ENCODE measurements at places on chromosomes 3 and 15.

DNA sequence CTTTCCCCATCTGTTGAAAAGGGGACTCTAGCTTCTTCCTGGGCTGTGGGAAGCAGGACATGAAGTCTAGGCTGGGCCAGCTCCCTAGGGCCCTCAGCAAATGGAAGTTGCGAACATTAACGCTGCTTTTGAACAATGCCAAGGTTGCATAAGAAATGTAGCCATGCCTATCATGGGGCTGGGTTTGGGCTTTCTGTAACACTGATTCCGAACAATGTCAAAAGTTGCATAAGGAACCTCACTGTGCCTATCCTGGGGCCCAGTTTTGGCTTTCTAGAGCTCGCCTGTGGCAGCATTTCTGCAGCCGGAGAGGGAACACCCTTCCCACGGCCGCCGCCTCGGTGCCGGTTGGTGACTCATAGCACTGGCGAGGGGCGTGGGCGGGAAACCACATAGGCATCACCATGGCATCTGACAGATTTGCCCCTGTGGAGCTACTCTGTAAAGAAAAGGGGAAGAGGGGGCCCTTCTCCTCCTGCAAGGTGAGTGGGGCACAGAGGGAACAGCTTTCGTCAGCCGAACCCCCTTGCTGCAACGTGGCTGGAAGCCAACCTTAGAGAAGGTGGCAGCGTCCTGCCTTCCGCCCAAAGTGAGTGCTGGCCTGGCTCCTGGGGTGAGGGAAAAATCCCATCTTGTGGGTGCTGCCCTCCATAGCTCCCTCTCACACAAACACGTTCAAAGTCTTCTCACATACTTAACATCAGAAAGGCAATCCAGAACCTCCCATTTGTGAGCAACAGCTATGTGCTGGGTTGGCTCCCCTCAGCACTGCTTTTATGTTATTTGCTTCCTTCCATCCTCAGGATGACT, 46.6 kb upstream of the ATP2B2 start:
- peak; percentile 52 for DNase-seq

- peak; percentile 32 for DNase-seq
Observed at GRCh38 chr3:73633453-73633852, 8.7 kb upstream of the PDZRN3 start.

DNA sequence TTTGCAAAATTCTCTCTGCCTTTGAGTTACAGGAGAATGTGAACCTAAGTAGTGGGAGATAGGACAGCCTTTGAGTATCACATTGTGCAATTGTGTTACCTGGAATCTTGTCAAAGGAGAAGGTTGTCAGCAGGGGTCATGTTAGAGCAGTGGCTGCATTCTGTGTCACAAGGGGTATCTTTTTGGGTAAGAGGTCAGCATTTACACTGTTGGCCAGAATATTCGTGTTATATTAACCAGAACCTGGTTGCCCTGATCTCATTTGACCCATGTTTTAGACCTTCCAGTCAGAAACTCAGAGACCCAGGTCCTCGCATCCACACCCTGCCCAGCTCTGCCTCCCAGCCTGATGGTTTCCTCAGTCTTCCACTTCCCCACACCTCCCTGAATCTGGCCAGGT, 27.3 kb downstream of the HDC start:
- DNase-seq, result no peak

- no peak for DNase-seq
Observed at GRCh38 chr3:60010781-60011180, 961.0 kb upstream of the CFAP20DC start.

- peak; percentile 51 for DNase-seq
Observed at GRCh38 chr3:24100696-24101402, 155.8 kb downstream of the NR1D2 start.

- no peak for DNase-seq
Observed at GRCh38 chr3:46091741-46092701, 64.7 kb upstream of the XCR1 start.

GRCh38 chr15:39774688-39775267, 7.9 kb downstream of the FSIP1 start:
- DNase-seq, result no peak

DNA sequence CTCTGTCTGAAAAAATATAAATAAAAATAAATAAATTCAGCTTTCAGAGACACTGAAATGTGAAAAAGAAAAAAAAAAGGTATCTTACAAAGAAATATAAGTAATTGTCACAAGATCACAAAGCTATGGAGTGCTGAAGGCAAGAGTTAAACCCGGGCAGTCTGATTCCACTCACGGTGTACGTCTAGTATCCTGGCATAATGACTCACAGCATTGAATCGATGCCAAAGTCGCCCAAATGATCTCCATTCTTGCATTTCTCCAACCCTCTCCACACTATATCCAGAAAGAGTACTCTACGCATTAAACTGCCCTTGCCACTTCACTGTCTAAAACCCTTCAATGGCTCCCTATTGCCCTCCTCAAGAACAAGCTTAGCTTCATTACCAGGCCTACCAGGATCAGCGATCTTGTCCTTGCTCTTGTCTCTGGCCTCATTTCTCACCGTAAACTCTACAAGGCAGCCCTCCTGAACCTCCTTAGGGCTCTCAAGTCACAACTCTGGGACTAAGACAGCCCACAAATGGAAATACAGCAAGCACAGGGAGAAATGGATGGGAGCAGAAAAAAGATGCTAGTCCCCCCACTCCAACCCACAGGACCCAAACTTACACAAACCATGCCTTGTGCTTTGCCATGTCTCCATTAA, 7.7 kb downstream of the SUCLG2 start:
- DNase-seq, result peak; percentile 26

DNA sequence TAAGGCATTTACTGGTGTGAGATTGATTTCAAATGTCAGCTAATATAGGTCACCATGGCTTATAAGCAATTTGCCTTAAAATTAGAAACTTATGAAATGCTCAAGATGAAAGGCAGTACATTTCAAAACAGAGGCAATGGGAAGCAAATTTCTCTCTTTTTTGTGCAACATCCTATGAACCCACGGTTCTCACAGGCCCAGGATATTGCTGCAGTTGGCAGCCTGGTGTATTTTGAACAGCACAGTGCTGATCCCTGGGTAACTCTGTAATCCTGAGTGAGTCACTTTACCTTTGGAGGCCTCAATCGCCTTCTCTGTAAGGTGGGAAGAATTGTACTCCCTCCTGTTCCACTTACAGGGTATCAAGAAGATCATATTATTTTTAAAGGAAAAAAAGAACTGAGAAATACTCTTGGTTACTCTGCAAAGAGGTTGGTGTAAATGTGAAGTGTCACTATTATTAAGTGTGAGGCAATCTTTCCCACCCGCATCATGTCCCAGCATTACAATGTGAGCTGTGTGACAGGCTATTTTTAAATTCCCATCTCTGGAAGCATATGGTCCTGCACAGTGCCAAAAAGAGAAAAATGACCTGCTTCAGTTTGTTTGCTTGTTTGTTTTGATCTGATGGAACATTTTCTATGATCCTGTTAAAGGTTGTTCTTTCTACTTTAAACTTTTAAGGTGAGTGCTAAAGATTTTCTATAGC, 190.1 kb upstream of the LPP start:
- no peak for DNase-seq

GRCh38 chr3:32420126-32421038, 28.7 kb downstream of the CMTM7 start:
- peak; percentile 55 for DNase-seq

- no peak for DNase-seq
Observed at GRCh38 chr15:42354824-42355223, 4.5 kb upstream of the CAPN3 start.

DNA sequence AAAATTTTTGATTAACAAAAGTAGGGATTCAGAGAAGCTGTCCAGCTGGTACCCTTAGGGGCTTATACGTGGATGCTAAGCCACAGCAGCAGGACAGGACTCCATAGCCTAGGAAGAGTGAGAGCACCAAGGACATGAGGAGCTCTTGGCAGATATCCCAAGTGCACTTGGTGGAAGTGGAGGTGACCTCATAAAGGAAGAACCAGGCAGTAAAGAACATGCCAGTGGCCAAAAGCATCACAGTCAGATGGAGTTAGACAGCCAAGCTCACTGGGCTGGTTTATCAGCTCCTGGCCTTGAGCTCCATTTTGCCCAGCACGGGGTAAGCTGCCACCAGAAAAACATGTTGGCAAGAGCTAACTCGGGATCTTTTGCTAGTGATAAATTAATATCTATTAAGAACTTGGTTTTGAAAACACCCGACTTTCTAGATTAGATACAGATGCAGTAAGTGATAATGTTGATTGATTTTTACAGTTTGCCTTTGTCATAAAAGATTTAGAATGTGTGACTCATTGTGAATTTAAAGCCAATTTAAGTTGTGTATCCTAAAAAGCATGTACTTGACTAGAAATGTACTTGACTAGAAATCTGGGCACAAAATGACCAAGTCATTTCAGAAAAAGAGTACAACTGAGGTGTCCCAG, 108.0 kb downstream of the CMSS1 start:
- peak; percentile 93 for DNase-seq

DNA sequence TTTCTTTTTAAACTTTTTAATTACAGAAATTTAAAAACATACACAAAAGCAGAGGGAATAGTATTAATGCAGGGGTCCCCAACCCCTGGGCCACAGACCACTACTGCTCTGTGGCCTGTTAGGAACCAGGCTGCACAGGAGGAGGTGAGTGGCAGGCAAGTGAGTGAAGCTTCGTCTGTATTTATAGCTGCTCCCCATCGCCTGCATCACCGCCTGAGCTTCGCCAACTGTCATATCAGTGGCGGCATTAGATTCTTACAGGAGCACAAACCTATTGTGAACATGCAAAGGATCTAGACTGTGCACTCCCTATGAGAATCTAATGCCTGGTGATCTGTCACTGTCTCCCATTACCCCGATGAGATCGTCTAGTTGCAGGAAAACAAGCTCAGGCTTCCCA, 22.4 kb downstream of the CCR9 start:
- no peak for DNase-seq

- DNase-seq, result no peak
Observed at GRCh38 chr3:63685340-63685739, 32.9 kb downstream of the SNTN start.

DNA sequence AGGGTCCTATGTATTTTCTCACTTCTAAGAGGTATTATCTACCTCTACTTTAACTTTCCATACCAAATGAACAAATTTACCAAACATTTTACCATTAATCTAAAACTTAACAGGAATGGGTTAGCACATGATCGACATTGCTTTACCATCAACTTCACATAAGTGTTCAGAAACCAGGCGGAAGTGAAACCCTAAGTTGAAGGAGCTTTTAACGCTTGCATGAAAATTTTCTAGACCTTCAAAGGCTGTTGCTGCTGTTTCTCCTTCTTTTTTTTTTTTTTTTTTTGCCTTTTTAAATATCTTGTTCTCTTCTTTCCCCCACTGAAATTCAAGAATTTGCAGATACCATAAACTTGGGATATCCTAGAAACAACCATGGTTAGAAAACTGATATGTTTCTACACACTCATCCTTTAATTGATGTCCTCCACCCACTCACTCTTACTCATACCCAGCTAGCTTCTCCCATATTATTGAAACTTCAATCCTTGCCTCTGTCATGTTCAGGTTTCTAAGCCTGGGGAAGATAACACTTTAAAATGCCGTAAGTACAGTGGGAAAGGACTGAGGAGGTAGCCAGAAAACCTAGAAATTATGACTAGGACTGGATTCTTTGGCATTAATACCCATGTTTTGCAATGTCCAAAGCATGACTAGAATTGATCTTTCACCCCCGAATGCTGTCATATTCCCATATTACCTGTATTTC, 24.7 kb downstream of the MYO5A start:
- DNase-seq, result peak; percentile 48

GRCh38 chr15:58467121-58467721, 35.4 kb downstream of the LIPC start:
- DNase-seq, result no peak

DNA sequence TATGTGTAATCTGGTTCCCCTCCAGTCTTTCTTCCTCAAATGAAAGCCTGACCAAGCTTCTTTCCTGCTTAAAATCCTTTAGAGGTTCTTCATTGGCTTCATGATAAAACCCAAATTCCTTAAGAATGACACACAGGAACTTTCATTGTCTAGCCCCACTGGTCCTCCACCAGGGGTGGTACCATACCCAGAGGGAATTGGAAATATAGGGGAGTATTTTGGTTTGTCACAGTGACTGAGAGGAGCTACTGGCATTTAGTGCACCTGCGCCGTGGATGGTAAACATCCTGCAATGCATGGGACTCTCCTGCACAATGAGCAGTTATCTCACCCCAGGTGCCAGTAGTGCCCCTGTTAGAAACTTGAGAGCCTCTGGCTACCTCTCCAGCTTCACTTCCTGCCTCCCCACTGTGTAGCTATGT, 10.8 kb downstream of the ZWILCH start:
- DNase-seq, result peak; percentile 55

DNA sequence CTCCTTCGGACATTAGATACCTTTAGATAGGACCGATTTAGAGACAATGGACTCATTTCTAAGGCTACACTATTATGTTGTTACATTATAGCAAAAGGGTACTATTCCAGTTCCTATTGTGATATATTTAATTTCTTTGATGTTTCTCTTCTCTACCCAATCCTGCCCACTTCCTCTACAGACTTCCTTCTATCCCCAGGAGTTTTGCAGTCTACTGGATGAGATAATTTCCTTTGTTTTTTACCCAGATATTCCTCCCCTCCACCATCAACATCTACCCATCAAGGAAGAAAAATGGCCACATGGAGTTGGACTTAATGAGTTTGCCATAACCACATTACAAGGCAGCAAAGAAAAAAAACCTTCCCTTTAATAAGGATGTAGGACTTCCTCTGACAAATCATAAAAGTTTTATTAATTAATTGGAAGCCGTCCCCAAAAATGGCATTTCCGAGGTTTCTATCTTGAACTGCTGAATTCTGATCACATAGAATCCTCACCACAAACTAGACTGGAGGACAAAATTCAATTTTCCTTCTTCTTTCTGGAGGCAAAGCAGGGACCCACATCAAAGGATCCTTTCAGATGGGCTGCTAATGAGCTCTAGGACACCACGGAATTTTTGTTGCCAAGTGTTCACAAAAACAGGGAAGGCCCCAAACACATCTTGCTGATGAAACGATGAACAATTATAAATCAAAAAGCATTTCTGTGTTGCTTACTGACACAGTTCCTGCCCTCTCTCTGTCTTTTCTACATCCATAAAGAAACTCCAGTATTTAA, 33.4 kb downstream of the FRMD4B start:
- no peak for DNase-seq

DNA sequence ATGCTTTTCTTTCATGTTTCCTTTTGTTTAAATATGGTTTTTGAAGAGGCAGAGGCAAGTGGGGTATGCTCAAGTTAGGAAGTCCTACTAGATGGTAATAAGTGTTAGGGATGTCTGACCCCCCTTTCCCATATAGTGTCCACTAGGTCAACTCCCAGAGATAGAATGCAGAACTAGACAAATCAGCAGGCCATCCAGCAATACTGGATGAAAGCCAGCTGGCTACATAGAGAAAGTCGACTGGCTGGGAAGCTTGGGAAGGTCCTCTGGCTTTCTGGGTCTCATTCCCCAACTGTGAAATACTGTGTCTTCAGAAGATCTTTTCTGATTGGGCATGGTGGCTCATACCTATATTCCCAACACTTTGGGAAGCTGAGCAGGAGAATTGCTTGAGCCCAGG, 113.8 kb downstream of the SNRK start:
- DNase-seq, result no peak
